Activated CD4-positive, alpha-beta T cell treated with anti-CD3 and anti-CD28 coated beads, Interleukin-2, amount 50 U/mL, for 4 hours (primary cell): ENCODE measurements at places on chromosomes 5 and 9.

DNA sequence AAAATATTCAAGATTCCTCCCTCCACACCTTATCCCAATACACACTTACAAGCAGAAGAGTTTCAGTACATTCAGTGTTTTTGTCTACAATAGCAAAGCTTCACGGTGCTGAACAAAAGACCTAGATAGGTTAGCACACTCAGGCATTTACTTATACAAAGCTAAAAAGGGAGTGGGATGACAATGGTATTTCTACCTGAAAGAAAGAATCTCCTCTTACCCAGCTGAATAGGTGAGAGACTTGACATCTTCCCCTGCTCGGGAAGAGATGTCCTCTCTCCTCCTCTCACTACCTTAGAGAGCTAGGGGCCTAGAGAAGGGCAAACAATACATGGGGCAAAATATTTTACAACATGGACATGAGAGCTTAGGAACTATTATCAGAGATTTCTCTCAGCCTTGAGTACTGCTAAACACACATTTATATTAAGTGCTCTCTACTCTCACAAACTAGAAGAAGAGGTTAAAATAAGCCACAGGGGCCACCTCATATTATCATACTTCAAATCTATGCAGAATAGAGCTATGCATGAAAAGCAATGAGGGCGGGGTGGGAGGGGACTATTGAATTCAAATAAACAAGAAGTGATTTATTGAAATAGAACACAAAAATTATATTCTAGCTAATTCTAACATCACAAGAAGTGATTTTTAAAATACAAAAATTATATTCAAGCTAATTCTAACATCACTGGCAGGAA lies 38.6 kb upstream of the RNF38 start:
- DNase-seq = no peak

DNA sequence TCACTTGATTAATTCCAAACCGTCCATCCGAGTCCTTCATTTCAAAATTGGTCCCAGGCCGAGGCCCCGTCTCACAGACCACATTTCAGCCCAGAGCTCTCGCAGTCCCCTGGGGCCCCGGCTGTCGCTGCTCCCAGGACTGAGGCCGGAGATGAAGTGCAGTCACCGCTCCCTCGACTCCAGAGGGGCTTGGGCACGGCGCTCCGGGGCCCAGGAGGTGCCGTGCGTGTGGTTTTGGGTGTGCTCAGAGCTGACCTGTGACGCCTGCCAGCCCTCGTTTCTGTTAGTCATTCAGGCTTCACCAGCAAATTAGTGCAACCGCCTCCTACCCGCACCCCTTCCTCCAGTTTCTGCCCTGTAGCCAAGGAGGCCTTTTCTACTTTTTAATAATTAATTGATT lies 48.7 kb upstream of the PHYKPL start:
- DNase-seq = no peak

DNA sequence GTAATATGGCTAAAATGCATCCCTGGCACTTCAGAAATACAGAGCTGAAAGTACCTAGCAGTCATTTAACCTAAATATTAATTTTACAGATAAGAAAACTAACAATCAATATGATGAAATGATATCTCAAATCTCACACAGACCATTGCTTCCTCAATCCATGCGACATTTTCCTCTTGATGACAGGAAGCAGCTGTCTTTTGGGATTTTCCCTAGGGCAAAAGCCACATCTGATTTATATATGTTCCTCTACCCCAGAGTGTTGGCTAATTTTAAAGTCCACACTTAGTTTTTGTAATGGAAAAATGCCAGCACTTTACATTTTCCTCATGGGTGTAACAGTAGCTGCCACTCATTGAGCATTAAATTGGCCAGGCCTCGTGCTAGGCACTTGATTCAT lies 47.7 kb upstream of the ITGA1 start:
- no peak for DNase-seq

- DNase-seq = no peak
These were observed 102.8 kb downstream of the PLPPR1 start for GRCh38 chr9:101131326-101131725.

DNA sequence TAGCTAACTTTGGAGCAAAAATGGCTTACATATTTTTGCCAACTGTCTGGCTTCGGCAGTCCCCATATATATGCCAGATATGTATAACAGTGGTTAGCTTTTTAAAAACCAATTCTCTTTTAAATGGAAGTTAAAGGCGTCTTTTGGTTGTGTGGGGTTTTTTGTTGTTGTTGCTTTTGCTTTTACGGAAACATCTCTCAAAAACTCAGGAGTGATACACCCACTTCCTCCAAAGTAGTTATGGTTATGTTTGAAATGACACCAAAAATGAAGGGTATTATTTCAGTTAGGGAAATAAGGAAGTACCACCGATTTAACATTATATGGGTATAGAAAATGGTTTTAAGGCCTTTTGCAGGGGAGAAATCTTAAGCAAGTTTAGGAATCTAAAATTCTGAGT lies 2.3 kb downstream of the CNOT8 start:
- no peak for DNase-seq

DNA sequence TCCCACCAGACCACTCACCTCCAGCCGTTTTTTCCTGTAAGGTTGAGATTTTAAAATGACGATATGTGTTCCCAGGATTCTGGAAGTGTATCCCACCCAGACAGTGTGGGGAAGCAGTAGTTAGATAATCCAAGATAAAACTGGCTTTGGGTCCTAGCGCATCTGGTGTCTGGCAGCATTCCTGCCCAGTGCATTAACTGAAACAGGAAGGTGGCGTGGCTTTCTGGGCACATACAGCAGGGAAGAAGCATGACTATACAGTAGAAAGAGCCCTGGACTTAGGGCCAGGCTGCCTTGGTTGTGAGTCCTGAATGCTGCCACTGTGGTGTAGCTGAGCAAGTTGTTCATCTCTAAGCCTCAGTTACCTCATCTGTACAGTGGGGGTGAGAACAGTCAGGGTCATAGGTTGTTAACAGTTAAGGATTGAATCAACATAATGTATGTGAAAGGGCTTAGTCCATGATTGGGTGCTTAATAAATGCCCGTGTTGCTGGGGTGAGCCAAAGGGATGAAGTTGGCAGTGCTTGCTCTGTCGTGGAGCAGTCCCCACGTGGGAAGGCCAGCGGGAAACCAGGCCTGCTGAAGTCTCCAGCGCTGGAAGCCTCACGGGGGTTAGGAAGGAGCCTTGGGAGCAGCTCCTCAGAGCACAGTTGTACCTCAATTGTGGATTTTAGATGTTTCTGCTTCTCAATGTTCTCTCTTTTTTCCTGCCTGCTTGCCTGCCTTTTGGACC lies 18.0 kb downstream of the CLTA start:
- DNase-seq = no peak
